ENCODE measurements at places on chromosomes 12 and 14. TPM values are rescaled to one million over a fixed set of nuclear protein-coding genes. Genes with fewer than 3 reads are reported as not detected.

GRCh38 chr12:6891646-6892001, 13.0 kb upstream of the LRRC23 start:
- H3K4me1 ChIP-seq, result peaks cover 12% of the 10 kb centered on the region
- DNase-seq, result no peak
- H3K27me3 ChIP-seq, result no peaks in the 10 kb centered on the region
- H3K36me3 ChIP-seq, result no peaks in the 10 kb centered on the region
- peak overlapping the region; percentile 93 for H3K27ac ChIP-seq

GRCh38 chr14:68891851-68892660, 87.0 kb downstream of the ACTN1 start:
- no peak overlapping the region for H3K27ac ChIP-seq
- H3K36me3 ChIP-seq, result peaks cover 37% of the 10 kb centered on the region
- H3K4me3 ChIP-seq, result no peak overlapping the region
- no peak for DNase-seq
- H3K27me3 ChIP-seq, result no peaks in the 10 kb centered on the region

- H3K36me3 ChIP-seq, result no peaks in the 10 kb centered on the region
- H3K27me3 ChIP-seq, result no peaks in the 10 kb centered on the region
- no peak for DNase-seq
- no peak overlapping the region for H3K4me3 ChIP-seq
- H3K4me1 ChIP-seq, result no peaks in the 10 kb centered on the region
These were observed 13.5 kb upstream of the PDZRN4 start for GRCh38 chr12:41174602-41175001.

DNA sequence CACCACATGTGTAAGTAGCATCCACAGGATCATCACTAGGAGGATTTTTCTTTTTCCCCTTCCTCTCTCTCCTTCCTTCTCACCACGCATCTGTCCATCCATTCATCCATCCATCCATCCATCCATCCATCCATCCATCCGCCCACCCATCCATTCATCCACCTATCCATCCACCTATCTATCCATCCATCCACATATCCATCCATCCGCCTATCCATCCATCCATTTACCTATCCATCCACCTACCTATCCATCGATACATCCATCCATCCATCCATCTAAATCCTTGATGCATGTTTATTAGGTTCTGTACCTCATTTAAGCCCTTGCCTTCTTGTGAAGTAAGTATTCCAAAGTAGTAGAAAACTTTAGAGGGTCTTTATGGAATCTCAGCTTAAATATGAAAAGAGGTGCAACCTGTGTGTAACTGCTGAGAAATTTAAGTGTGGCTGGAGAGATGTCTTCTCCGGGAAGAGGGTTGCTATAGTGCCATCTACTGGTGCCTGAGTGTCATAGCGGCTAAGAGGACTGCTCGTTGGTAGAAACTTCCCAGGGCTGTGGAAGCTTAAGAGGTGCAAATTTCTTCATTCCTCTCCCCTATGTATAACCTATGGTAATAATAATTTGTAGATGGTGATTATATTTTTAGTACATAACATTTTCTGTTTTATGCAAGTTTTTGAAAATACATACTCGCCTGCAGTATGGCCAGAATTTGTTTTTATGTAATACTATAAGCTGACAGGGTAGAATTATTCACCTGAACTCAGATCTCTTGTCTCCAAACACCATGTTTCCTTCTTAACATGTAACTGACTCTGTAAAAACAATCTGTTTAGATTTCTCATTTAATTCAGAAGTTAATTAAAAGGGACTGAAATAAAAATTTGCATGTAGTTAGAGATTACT, 46.0 kb downstream of the MYO1H start:
- H3K4me3 ChIP-seq, result no peak overlapping the region
- no peak overlapping the region for H3K27ac ChIP-seq
- H3K36me3 ChIP-seq, result no peaks in the 10 kb centered on the region
- H3K27me3 ChIP-seq, result peaks cover 8% of the 10 kb centered on the region
- peak; percentile 9 for DNase-seq

The CISTR gene
- total RNA-seq, result not detected

All from CD4-positive, CD25-positive, alpha-beta regulatory T cell (primary cell).